ENCODE measurements at places on chromosomes 11 and 22.

DNA sequence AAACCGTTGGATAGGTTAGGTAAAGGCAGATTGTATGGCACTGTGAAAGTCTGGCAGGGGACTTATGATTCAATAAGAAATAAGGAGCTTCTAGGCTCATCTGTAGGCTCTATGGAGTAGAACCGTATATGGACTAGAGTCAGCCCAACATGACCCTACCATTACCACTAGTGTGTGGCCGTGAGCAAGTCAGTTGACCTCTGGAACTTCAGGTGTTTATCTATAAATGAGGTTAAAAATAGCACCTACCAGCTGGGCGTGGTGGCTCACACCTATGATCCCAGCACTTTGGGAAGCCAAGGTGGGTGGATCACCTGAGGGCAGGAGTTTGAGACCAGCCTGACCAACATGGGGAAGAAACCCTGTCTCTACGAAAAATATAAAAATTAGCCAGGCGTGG, 4.4 kb downstream of the HINFP start:
- DNase-seq = no peak

GRCh38 chr11:6841694-6842093, 3.8 kb upstream of the OR10A5 start:
- DNase-seq = no peak

DNA sequence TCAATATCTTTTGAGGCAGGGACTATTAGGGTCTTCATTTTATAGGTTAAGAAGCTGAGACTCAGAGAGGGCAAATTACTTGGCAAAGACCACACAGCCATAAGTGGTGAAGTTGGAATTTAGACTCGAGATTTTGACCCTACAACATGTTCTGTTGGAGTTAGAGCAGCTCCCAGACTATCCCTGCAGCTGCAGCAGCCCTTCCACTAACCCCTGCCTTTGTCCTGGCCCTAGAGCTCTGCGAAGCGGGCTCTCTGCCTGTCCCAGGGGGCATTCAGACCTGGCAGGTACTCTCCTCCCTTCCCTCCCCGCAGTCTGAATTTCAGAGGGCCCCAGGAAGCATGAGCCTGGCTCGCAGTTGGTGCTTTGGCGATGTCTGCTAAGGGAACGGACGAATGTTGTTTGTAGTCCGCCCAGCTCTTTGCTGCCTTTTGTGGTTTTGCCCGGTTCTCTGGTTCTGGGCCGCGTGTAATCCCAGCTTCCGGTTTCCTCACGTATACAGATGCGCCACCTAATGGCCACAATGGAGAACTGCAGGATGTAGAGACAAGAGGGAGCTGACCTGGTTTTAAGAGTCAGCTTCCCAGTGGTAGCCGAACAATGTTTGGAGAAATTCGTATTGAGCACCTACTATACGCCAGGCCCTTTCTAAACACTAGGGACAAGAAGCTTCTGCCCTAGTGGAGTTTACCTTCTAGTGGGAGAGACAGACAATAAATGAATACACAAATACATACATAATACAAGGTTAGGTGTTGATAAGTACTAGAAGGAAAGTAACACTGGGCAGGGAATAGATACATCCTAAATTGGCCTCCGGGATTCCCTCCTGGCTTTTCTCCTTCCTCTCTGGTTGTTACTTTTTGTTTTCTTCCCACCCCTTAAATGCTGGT, 125.2 kb downstream of the ST3GAL4 start:
- peak; percentile 76 for DNase-seq

DNA sequence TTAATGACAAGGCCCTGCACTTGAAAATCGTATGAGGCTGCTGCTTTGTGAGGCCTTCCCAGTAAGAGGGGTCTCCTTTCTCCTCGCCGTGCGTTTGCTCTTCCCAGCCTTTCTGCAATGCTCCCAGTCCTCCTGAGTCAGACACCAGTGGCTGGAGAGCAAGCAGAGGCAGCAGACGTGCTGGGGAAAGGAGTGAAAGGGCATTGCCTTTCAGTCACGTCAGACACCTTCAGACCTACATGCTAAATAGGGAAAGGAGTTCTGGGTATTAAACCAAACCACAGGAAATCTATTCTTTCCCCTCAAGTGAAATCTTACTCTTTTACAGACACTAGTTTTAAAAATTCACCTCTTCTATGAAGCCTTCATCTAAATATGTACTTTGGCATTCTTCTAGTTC, 274.8 kb downstream of the NTM start:
- DNase-seq = no peak

DNA sequence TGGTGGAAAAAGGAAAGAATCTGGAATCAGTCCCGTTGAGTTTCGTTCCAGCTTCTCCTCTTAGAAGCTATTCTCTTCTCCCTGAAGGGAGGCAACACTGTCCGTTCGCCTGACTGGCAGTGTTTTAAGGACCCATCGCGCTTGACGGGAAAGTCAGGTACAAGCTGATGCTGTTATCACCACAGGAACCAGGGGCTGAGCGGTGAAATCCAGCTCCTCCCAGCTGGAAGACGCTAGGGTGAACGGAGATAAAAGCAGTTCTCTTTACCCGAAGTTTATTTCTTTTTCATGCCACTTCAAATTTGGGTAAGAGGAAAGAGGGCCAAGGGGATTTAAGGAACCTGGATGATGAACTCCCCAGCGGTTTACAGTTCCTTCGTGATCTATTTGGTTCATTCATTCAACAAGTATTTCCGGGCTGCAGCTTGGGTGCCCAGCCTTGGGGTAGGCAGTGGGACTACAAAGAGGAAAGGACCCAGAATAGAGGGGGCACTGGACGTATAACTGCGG, 551 bp upstream of the DEUP1 start:
- DNase-seq = no peak

DNA sequence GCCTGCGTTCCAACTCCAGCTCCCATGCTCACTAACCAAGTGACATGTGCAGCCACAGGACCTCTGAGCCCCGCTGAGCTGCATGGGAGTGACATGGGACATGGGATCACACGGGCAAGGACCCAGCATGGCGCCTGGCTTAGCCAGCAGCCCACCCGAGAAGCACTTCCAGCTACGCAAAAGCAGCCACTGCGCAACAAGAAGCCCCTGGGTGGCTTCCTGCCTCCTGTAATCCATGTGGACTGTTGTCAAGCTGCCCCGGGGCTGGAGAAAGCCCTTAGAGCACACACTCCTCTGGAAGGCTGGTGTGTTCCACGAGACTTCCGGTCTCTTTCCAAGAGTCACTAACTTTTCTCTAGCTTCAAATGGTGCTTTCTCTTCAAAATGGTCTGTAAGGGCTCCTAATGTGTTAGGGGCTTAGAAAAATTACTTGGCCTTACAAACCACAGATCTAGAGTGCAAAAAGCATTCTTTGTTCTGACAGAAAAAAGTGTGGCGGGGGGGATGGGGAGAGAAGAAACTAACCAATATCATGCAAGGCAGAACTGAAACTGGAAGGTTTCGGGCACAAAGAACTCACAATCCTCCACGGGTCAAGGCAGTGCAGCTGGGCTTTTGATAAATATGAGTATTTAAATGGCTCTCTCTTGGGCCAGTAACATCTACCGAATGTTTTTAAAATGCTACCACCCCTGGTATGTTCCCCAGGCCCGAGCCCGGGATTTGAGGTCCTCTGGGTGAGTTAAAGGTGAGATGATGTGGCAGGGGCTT, 5.5 kb downstream of the C11orf24 start:
- DNase-seq = no peak

- no peak for DNase-seq
Observed at GRCh38 chr11:24384240-24384639, 112.6 kb upstream of the LUZP2 start.

All from frontal cortex (tissue), 4 donors.